CMK (cell line): ENCODE measurements at places on chromosomes 12 and 14.

DNA sequence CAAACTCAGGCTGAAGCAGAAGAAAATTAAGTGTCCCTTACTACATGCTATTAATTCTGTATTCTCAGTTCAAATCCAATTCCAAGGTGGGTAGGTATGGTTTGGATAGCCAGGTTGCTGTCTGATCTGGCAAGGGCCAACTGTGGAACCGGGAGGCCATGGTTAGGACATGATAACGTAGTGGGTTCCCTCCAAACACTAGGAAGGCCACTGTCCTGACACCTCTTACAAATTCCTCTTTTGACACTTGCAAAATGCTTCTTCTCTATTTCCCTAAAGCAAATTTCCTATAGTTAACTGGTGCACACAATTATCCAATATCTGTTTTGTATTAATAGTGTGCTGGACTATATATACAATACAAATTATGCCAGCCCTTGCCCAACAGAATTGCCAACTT is 70.8 kb downstream of the RNF34 start:
- DNase-seq, result no peak

- no peak for DNase-seq
These were observed 28.2 kb upstream of the TMEM179 start for GRCh38 chr14:104632781-104633180.

- no peak for DNase-seq
These were observed 133.0 kb downstream of the SOX5 start for GRCh38 chr12:23816394-23816851.

- no peak for DNase-seq
These were observed 88.6 kb downstream of the RAD51B start for GRCh38 chr14:67908052-67908754.
